NCI-H1694 (cell line): ENCODE measurements at places on chromosomes 1 and 21.

- DNase-seq = no peak
Observed at GRCh38 chr1:27005166-27005530, 7.5 kb downstream of the TENT5B start.

- peak; percentile 43 for DNase-seq
Observed at GRCh38 chr1:199979071-199979470, 48.4 kb upstream of the NR5A2 start.

DNA sequence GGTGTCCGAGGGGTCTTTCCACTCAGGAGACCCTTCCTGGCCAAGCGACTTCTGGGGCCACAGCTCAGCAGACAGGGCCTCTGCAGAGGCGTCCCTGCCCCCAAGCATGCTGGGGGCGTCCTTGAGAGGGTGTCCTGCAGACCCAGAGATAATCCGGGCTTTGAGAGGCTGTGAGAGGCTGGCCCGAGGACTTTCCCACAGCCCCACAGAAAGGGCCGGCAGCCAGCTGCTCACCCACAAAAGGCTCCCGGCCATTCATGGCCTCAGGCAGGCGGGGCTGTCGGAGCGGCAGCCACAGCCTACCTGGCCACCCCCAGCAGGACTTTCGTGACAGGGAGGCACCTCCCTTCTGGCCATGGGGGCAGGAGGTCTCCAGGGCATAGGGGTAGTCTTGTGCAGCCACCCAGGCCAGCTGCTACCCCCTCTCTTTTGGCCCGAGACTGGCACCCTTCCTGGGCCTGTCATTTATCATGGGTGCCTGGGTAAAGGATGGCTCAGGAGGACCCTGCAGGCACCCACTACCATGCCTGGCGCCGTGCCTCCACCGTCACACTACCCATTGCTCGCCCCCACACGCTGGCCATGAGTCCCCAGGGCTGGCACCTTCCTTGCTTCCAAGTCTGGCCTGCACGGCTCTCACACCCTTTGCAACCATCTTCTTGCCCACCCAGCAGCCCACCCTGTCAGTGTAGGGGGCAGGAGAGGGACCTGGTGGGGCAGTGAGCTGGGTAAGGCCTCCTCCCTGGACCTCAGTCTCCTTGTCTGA lies 11.1 kb upstream of the TNFRSF14 start:
- no peak for DNase-seq

DNA sequence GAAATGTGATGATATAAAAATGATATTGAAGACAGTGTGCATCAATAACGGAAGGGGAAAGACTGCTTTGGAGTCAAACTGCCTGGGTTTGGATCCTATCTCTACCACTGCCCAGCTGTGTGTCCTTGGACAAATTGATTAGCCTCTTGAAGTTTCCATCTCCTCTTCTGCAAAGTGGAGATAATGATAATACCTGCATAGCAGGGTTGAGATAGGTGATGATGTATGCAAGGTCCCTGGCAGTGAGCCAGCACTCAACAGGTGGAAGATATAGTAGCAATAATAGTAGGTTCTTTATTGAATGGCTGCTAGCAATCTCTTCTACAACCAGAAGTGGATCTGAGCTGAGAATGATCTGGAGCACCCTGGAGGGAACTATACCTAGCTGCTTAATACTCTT lies 166.7 kb downstream of the MIS18A start:
- no peak for DNase-seq

- DNase-seq = no peak
Observed at GRCh38 chr1:183982172-183982963, 55.2 kb downstream of the COLGALT2 start.

- no peak for DNase-seq
Observed at GRCh38 chr1:206698011-206698410, 13.3 kb downstream of the MAPKAPK2 start.

DNA sequence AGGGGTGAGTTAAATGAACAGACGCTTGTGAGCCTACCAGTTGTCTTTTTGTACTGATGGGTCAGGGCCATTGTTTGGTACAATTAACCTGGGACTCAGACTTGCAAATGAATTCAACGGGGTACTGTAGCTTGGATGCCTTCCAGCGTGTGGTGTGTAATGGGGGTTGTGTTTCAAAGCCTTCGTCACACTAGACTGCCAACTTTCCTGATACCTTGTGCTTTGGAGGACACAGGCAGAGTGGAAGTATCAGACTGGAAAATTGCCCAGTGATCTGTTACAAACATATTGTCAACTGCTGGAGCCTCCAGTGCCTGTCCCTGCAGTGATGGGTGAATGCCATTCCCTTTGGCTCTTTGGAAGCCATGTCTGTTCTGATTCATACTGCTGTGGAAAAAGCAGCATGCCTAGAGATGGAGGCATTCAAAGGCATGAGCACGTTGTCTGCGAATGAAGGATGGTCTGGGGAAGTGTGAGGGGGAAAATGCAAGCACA lies 384.5 kb downstream of the LMX1A start:
- peak; percentile 70 for DNase-seq

DNA sequence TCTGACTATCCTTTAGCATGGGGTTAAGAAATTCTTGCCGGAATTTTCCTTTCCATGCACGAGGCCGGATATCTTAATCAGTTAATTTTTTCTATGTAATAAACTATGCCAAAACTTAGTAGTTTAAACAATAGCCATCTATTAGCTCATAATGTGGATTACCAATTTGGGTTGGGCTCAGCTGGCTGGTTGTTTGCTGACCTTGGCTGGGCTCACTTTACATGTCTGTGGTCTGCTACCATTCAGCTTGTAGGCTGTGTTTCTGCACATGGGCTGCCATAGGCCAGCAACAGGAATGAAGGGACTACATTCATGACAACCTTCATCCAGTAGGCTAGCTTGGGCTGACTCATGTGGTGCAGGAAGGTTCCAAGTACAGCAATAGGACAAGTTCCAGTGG lies 56.0 kb upstream of the NTPCR start:
- no peak for DNase-seq

DNA sequence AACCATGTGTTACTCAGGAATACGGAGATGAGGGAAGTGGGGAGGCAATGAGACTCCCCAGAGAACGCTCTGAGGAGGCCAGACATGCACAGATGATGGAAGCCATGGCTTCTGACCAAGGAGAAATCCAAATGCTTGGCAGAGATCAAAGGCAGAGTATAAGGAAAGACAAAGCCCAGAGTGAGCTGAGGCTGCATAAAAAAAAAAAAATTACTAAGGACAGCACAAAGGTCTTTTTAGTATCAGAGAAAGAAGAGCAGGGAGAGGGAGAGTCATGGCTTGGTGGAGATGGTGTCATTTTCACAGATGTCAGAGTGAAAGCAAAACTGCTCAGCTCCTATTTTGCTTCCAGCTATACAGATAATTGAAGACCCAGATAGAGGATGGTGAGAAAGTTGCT lies 8.1 kb upstream of the NCF2 start:
- no peak for DNase-seq

GRCh38 chr1:218845589-218845988 lies 328.1 kb upstream of the LYPLAL1 start:
- no peak for DNase-seq

- DNase-seq = no peak
Observed at GRCh38 chr1:10432910-10433700, 2.9 kb downstream of the CENPS start.

GRCh38 chr1:149906570-149907075 lies 7.3 kb downstream of the BOLA1 start:
- no peak for DNase-seq

GRCh38 chr1:154407198-154408091 lies 2.3 kb downstream of the IL6R start:
- no peak for DNase-seq

DNA sequence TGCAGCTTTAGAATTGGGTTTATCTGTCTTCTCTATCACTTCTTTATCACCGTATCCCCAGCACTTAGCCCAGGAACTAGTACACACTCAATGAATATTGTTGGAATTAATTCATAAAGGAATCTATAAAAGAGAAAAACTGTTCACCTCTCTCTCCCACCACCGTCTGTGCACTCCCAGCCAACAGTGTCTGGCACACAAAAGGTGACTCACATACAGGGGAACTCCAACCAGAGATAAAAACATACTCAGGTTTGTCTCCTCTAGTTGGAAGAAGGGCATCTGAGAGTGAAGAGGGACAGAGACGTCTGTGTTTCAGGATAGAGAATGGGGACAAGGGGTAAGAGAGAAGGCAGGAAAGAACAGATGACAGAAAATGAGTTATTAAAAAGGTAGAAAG lies 10.0 kb downstream of the ITLN1 start:
- no peak for DNase-seq

DNA sequence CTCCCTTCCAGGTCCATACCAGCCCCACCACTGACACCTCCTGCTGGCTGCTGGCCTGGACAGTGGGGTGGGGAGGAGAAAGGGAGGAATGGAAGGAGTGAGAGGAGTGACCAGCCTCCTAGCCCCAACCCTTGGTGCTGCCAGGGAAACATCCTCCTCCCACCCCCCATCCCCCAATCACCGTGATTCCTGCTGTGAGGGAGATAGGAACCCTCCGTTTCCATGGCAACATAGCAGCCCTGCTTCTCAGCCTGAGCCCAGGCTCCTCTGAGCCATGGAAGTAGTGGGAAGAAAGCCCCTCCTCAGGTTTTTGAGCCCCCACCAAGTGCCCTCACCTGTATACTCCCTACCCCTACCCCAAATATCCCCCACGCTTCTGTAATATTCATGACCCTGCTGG lies 44.4 kb upstream of the SCMH1 start:
- DNase-seq = no peak

GRCh38 chr1:162951553-162952315 lies 90.8 kb upstream of the CCDC190 start:
- no peak for DNase-seq

DNA sequence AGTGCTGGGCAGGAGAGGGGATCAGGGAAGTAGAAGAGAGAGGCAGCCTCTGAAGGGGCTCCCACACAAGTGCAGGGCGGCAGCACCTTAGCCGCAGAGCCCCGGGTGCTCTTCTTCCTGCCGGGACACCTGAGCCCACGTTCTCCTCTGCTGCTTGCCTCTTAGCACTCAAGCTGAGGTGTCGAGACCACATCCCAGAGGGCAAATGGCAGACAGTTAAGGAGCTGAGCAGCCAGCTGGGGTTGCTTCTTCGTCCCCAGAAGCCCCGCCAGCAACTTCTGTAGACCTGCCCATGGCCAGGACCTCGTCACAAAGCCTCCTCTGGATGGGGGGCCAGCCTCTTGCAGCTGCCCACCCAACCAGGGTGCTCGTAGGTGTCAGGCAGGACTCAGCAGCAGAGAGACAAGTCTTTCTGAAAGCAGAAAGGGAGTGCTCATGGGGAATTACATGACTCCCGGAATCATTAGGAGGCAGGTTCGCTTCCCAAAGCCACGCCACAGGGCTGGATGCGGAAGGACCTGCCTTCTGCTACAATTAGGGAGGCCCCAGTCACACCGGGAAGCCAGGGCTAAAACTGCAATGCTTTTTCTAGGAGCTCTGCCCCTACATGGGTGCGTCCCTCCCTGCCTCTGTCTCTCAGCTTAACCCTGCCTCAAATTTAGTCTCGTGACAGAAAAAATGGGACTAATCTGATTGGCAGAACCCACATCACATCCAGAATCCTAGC lies 141.4 kb upstream of the RAB4A start:
- no peak for DNase-seq

DNA sequence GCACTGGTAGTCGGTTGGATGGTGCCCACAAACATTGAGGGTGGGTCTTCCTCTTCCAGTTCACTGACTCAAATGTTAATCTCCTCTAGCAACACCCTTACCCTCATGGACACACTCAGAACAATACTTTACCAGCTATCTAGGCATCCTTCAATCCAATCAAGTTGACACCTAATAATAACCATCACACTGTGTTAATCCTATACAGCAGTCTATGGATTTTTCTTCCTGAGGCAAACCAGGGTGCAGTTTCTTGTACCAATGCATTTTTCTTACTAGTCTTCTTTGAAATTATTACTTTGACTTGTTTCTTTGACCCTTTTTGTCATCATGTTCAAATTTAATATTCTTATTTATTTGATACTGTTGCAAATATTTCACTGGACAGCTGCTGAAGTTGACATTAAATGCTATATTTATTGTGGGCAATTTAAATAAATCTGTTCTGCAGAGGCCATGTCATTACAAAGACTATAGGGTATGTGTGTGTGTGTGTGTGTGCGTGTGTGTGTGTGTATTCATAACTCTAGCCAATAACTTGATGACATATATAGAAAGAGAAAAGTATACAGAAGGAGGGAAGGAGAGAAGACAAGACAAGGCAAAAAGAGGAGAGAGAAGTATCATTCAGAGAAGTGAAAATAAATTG lies 884.8 kb upstream of the NEGR1 start:
- DNase-seq = no peak

DNA sequence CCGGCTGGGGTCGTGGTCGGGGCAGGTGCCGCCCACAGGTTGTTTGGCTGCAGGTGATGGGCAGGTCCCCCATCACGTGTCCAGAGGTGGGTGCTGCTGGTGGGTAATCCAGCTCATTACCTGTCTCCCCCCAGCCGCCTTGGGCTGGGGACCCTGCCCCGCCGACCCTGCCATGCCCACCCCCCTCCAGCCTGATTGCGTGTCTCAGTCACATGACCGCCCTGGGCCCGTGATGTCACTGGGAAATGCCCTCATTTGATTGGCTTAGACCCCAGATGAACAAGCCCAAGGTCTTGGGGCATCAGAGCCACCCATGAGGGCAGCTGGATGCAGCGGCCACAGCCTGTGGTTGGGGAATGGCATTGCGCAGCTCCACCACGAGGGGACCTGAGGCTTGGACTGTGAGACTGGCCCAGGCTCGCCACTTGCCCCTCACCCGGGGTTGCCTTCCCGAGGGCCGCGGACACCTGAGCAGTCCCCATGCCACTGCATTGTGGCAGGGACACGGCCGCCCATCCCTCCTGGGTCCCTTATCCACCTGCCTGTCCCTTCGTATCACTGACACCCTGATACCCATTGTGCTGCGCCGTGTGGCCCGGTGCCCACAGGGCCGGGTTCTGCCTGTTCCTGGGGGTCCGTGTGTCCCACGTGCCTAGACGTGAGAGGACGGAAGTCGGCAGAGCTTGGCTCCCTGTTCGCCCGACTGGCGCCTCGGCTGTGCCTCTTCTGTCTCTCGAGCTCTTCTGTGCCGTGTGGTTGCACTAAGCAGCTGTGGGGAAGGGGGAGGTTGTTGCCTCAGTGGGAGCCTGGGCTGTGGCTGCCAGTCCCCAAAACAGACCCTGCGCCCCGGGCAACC lies 68.0 kb downstream of the FAAP20 start:
- DNase-seq = no peak

DNA sequence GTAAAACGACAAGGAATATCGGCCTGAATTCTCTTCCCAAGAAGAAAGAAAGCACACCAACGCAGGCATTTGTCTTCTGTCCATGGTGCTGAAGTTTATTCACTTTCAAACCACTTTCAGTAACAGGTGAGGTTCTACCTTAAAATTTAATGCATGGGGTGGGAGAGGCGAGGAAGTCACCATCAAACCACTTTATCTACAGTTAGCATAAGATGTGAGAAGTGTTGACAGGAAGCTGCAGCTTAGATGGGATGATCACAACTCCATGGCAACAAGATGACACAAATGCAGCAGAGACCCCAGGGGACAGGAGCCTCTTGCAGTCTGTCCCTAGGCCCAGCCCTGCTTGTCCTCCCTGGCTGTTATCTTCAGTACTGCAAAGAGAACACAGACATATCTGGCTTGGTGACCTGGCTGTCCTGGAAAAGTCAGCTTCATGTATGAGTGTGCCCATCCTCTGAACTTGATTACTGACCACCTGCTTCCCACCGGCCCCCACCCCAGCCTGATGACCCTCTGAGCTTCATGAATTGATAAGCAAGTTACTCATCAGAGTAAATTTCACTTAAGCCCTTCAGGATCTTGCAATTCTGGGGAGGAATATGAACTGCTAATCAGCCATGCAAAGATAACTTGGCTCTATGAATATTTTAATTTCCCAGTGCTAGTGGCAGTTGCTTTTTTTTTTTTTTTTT lies 1.8 kb downstream of the NPPA start:
- DNase-seq = no peak

GRCh38 chr1:112239683-112240330 lies 156.2 kb upstream of the CTTNBP2NL start:
- no peak for DNase-seq
